Ovary (tissue), 10 donors: ENCODE measurements at places on chromosomes 13 and 19. TPM values are rescaled to one million over a fixed set of nuclear protein-coding genes. Genes with fewer than 3 reads are reported as not detected.

DNA sequence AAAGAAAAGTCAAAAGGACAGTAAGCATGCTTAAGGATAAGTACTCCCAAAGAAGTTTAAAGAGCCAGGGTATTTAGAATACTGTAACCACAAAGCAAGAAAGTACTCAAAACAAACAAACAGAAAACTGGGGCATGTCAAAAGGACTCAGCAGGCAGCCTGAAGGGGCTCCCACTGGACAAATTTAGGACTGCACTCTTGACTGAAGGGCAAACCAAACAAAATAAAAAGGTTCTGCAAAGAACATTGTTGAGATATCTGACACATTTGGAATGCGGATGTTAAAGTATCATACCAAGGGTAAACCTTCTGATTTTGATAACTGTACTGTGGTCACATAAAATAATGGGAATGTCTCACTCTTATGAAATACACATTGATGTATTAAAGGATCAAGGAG, 157.4 kb downstream of the TNFSF13B start:
- no peaks in the 10 kb centered on the region for H3K36me3 ChIP-seq
- no peaks in the 10 kb centered on the region for H3K4me1 ChIP-seq
- H3K27ac ChIP-seq: no peak overlapping the region
- no peak for DNase-seq

GRCh38 chr19:9140159-9140874, at the start of gene ZNF317:
Gene ZNF317 (plus strand): TSS chr19:9140397. CDS start chr19:9156017, 15,620 bp downstream.
- H3K36me3 ChIP-seq: no peaks in the 10 kb centered on the region
- H3K27ac ChIP-seq: peak within 1 kb of the TSS; percentile 64
- H3K4me1 ChIP-seq: peaks cover 4% of the 10 kb centered on the region
- peak; percentile 91 for DNase-seq
- peak within 1 kb of the TSS; percentile 93 for H3K4me3 ChIP-seq
- H3K27me3 ChIP-seq: no peaks in the 10 kb centered on the region

GRCh38 chr19:56838909-56839651, 1.4 kb downstream of the PEG3 start:
- H3K27ac ChIP-seq: peak overlapping the region; percentile 90
- peak; percentile 99 for DNase-seq
- H3K27me3 ChIP-seq: no peaks in the 10 kb centered on the region
- no peaks in the 10 kb centered on the region for H3K36me3 ChIP-seq
- H3K4me3 ChIP-seq: peak overlapping the region; percentile 56

RNF113B gene
- total RNA-seq: not detected

- H3K4me3 ChIP-seq: no peak overlapping the region
- H3K4me1 ChIP-seq: no peaks in the 10 kb centered on the region
- H3K36me3 ChIP-seq: no peaks in the 10 kb centered on the region
- no peak overlapping the region for H3K27ac ChIP-seq
- no peak for DNase-seq
Observed at GRCh38 chr13:79258489-79258888, 147.6 kb downstream of the RBM26 start.

GRCh38 chr19:48444129-48444935, 1.5 kb upstream of the GRWD1 start:
- peak; percentile 32 for DNase-seq
- H3K4me1 ChIP-seq: peaks cover 6% of the 10 kb centered on the region
- no peaks in the 10 kb centered on the region for H3K36me3 ChIP-seq

DNA sequence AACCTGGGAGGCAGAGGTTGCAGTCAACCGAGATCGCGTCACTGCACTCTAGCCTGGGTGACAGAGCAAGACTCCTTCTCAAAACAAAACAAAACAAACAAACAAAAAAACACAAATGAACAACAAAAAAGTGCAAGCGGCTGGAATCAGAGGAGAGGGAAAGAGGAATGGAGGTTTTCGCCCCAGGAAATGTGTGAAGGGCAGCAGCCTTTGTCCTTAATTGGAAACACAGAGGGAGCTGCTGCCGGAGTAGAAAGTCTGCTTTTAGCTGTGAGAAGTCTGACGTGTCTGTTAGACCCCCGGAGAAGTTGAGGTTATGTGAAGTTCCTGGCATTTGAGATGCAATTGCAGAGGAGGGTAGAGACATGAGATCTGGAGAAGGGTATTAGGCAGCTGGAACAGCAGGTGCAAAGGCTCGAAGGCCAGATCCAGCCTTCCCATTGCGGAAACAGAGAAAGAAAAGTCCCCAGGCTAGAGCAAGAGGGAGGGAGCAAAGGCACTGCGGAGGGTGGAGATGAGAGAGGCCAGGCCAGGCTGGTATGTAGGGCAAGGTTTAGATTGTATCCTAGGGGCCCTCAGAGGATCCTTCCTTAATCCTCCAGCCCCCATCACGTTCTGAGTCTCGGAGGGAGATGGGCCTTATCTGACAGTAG, 473 bp downstream of the TMIGD2 start:
- H3K27me3 ChIP-seq: no peaks in the 10 kb centered on the region
- no peaks in the 10 kb centered on the region for H3K36me3 ChIP-seq
- DNase-seq: no peak
- no peaks in the 10 kb centered on the region for H3K4me1 ChIP-seq

GRCh38 chr13:98171900-98172589, 5.0 kb downstream of the RNF113B start:
- DNase-seq: peak; percentile 60
- peaks cover 20% of the 10 kb centered on the region for H3K4me1 ChIP-seq
- peak overlapping the region; percentile 62 for H3K27ac ChIP-seq
- H3K36me3 ChIP-seq: no peaks in the 10 kb centered on the region
- no peaks in the 10 kb centered on the region for H3K27me3 ChIP-seq
- H3K4me3 ChIP-seq: no peak overlapping the region

- DNase-seq: no peak
- no peaks in the 10 kb centered on the region for H3K27me3 ChIP-seq
- H3K36me3 ChIP-seq: no peaks in the 10 kb centered on the region
Observed at GRCh38 chr19:46878613-46879375, 18.0 kb downstream of the ARHGAP35 start.

SMIM17 gene
- total RNA-seq: 0.43 TPM

DNA sequence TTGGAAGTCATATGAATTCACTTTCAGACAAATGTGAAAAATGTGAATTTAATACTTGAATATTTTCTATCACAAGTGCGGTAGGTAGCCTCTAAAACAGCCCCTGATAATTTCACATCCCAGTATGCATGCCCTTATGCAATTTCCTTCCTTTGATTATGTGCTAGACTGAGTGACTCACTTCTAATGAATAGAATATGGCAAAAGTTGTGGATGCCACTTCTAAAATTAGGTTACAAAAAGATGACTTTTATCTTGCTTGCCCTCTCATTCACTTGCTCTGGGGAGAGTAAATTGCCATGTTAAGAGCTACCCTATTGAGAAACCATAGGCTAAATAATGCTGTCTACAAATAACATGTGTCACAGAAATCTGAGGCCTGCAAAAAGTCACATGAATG, 402.5 kb upstream of the PCDH9 start:
- no peaks in the 10 kb centered on the region for H3K27me3 ChIP-seq
- H3K27ac ChIP-seq: no peak overlapping the region
- H3K4me3 ChIP-seq: no peak overlapping the region
- no peak for DNase-seq
- H3K4me1 ChIP-seq: no peaks in the 10 kb centered on the region

DNA sequence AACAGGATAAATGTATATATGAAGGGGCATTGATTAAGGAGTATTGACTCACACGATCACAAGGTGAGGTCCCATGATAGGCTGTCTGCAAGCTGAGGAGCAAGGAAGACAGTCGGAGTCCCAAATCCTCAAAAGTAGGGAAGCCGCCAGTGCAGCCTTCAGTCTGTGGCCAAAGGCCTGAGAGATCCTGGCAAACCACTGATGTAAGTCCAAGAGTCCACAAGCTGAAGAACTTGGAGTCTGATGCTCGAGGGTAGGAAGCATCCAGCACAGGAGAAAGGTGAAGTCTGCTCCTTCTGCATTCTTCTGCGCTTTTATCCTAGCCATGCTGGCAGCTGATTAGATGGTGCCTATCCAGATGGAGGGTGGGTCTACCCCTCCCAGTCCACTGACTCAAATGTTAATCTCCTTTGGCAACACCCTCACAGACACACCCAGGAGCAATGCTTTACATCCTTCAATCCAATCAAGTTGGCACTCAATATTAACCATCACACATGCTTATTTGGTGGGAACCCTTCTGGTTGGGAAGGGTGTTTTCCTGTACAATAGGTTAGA, 55.1 kb downstream of the SLAIN1 start:
- no peaks in the 10 kb centered on the region for H3K27me3 ChIP-seq
- DNase-seq: no peak
- no peak overlapping the region for H3K27ac ChIP-seq
- H3K36me3 ChIP-seq: no peaks in the 10 kb centered on the region

DNA sequence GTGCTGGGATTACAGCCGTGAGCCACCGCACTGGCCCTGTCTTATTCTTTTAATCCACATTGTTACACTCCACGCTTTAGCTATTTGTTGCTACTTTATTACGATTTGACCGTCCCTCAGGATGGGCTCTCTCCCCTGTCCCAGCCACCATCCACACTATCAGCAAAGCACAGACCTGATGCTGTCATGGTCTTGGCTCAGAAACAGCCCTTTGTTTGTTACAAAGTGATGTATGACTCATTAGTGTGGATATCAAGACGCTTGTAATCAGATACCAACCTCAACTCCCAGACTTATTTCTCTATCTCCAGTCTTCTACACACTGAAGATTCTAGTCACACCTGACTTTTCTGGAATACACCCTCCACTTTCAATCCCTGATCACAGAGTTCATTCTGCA, 84.6 kb upstream of the FREM2 start:
- H3K4me1 ChIP-seq: no peaks in the 10 kb centered on the region
- H3K27me3 ChIP-seq: no peaks in the 10 kb centered on the region
- H3K27ac ChIP-seq: no peak overlapping the region
- no peak for DNase-seq
- no peak overlapping the region for H3K4me3 ChIP-seq

NLRP4 gene
- not detected for total RNA-seq

ZNF841 gene
- total RNA-seq: 30.1 TPM

DNA sequence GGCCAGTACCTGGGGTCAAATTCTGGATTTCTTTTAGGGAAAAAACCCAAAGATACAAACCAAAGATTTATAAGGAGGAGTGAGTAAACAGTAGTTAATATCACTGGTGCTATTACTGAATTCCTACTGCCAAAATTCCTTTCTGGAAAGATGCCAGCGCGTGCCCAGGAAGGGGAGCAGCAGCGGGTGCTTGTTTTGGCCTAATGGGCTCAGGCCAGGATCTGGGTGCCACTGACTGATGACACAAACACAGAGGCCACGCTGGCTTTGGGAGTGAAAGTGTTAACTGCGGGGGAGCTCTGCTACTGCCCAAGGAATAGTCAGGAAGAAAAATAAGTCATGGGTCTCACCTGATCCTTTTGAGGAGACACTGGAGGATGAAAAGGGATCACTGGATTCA, 61.2 kb downstream of the KLF2 start:
- no peaks in the 10 kb centered on the region for H3K36me3 ChIP-seq
- peak; percentile 22 for DNase-seq
- no peaks in the 10 kb centered on the region for H3K27me3 ChIP-seq
- H3K27ac ChIP-seq: no peak overlapping the region

- no peak overlapping the region for H3K4me3 ChIP-seq
- no peak overlapping the region for H3K27ac ChIP-seq
- H3K36me3 ChIP-seq: no peaks in the 10 kb centered on the region
- no peak for DNase-seq
- H3K27me3 ChIP-seq: no peaks in the 10 kb centered on the region
Observed at GRCh38 chr13:44974056-44974793, 15.0 kb downstream of the NUFIP1 start.

BRSK1 gene
- total RNA-seq: 4.8 TPM

PABPC3 gene
- 0.43 TPM for total RNA-seq

GRCh38 chr19:15332311-15332996, at the start of gene BRD4:
Gene BRD4 (minus strand): TSS chr19:15332539. CDS start chr19:15273099, 59,440 bp downstream.
- peak; percentile 78 for DNase-seq
- no peaks in the 10 kb centered on the region for H3K27me3 ChIP-seq
- H3K4me1 ChIP-seq: peaks cover 14% of the 10 kb centered on the region
- H3K36me3 ChIP-seq: no peaks in the 10 kb centered on the region
- H3K27ac ChIP-seq: peak within 1 kb of the TSS; percentile 99

DNA sequence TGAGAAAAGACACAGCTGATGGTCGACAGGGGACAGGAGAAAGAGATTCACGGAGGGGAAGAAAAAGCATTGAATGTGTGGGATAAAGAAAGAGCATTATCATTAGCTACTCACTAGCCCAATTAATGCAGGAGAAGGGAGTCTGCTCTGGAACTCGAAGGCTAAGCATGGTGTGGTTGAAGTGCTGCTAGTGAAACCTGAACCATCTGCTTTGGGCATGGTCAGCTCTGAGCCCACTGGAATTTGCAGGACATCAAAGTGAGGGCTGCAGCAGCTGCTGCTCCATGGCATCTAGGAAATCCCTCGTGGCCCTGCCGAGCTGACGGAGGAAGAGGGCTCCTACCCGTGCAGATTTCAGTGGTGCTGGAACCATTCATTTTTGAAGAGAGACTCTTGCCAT, 320.3 kb downstream of the ATP8A2 start:
- no peak for DNase-seq
- no peaks in the 10 kb centered on the region for H3K36me3 ChIP-seq
- H3K4me1 ChIP-seq: peaks cover 2% of the 10 kb centered on the region
- no peaks in the 10 kb centered on the region for H3K27me3 ChIP-seq
- H3K27ac ChIP-seq: no peak overlapping the region
- no peak overlapping the region for H3K4me3 ChIP-seq

GRCh38 chr19:9937001-9937411, 691 bp upstream of the OLFM2 start:
- H3K36me3 ChIP-seq: no peaks in the 10 kb centered on the region
- H3K27me3 ChIP-seq: no peaks in the 10 kb centered on the region
- no peak for DNase-seq
- no peak overlapping the region for H3K4me3 ChIP-seq

DNA sequence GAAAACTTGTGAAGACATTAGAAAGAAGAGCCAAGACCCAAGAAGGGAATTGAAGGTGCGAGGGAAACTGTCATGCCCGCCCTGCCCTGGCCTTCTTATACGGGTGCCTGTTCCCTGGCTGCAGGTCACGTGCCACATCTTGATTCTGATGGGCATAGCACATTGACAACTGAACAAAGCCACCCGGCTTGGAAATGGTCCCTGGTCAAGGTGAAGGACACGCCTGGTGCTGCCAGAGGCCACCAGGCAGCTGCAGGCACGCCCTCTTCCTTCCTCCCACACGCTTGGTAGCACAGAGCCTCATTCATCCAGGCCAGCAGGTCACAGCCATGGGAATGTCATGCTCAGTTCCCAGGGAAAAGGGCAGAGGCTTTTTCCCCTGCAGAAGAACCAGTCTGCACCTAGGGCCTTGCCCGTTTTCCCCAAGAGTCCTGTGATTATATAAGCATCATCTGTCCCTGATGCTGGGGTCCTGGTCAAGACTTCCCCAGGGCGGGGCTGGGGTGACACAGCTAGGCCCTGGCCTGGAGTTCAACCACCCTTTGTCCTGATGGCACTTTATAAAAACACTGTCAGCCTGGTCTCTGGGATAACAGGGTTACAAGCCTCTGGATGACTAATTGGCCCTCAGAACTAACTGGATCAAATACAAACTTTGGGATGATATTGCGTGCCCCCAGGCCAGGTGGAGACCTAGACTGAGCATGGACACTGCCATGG, 56.0 kb downstream of the CDADC1 start:
- H3K27ac ChIP-seq: peak overlapping the region; percentile 26
- DNase-seq: no peak
- H3K27me3 ChIP-seq: no peaks in the 10 kb centered on the region
- H3K4me1 ChIP-seq: peaks cover 13% of the 10 kb centered on the region
- H3K36me3 ChIP-seq: no peaks in the 10 kb centered on the region
- H3K4me3 ChIP-seq: no peak overlapping the region
